H1 (cell line): ENCODE measurements at places on chromosomes 3 and 15.

DNA sequence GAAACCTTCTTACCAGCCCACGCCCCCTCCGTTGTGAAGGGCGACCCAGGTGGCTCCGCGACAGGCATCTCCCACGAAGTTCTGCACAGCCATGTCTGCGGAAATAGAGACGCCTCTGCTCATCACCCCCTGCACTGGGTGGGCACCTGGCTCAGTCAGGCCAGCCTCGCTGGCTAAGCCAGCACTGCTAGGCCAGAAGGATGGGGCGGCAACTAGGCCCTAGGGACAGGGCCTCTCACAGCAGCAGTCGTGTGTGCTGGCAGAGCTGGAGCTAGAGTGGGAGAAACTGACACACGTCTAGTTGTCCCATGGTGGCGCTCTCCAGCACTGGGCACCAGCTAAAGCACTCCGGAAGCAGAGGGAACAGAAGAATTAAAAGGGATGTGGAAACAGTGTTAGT lies 12.5 kb upstream of the ZXDC start:
- DNase-seq: no peak

DNA sequence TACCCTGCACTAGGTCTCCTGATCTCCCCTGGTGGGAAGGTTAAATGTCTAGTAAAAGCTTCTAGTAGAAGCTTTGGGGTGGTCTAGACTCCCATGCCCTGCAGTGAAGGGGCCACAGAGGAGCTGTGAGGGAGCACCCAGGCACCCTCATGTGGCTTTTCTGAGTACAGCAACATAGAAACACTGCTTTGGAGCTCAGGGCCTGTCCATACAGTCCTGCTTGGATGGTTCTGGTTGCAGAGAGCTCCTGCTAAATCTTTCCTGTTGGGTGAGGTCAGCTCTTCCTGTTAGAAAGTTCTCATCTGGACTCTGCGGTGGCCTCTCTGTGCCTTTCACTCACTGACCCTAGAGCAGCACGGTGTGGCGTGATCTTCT lies 47.8 kb downstream of the GPD1L start:
- DNase-seq: no peak

DNA sequence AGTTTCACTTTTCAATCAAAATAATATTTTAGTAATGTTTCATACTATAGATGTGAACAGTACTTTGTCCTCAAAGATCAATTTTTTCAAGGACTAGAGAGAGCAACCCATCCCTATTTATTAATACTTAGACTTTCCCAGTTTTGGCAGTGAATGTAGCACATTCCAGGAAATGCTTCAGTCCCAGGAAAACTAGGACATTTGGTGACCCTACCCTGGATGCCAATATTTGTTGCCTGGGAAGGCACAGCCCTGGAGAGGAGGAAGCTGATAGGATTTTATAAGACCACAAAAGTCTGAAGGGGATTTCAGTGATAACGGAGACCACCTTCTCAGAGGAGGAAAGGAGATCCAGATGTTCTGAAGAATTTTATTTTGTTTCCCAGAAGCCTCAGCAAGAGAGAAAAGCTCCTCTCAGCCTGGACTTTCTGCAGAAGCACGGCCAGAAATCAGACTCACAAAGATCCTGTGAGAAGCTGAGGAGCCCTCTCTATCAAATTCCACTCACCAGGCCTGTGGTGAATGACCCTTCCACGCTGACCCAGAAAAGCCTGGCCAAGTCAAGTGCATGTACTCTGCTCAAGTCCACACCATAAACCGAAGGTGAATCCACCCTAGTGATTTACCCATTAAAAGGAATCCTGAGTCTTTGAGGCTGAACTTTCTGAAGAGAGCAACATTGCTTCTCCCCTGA lies 87.7 kb upstream of the ABHD17C start:
- DNase-seq: peak; percentile 10

GRCh38 chr3:41137686-41138111 lies 61.6 kb upstream of the CTNNB1 start:
- no peak for DNase-seq

DNA sequence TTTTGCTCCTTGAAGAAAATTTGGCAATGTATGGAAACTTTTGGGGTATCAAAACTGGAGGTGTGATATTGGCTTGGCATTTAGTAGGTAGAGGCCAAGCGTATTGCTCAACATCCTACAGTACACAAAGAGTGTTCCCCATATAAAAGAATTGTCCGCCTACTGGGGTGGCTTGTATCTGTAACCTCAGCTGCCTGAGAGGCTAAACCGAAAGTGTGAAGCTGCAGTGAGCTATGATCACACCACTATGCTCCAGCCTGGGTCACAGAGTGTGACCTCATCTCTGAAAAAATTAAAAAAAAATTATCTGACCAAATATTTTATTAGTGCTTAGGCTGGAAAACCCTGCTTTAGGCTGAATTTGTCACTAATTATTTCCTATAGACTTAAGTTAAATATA lies 483.9 kb downstream of the PYDC2 start:
- no peak for DNase-seq

DNA sequence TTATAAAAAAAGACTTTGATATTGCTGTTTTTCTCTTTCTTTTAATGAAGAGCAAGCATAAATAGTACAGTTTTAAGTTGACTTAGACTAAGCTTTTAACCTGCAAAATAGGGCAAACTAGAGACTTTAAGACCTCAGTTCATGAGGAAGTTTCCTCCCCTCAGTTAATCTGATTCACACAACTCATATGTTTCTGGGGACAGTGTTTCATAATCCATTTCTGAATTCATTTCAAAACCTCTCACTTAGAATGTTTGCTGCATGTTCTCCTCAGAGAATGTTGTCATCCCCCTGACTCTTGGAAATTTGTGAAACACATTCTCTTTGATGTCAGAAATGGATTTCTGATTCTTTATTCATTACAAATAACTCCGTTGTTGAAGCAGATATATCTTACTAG lies 79.3 kb upstream of the SKOR1 start:
- DNase-seq: no peak

DNA sequence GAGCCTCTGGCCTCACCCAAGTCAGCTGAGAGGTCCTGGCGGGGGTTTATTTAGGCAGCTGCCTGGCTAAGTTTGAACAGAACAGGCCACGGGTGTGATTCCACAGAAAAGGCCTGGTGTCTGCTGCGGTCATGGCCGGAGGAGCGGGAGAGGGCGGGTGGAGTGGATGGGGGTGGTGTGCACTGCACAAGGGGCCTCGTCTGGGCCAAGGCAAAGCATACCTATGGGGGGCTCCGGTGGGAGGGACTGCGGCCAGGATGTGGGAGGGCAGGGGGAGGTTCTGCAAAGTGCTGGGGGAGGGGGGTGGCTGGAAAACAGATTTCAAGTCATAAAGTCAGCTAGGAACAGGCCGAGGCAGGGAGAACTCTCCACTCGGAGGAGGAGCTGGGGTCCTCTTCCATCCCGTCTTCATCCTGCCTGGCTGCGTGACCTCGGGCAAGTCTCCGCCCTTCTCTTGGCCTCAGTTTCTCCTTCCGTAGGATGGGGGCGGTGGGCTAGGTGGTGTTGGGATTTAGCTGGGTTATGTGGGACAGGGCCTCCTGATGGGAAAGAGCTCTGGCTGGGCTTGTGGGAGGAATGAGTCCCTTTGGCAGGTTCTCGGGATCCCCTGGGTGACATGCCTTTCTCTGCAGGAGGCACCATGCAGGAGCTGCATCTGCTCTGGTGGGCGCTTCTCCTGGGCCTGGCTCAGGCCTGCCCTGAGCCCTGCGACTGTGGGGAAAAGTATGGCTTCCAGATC lies 878 bp downstream of the ISLR start:
- no peak for DNase-seq

GRCh38 chr3:5264093-5264600 lies 76.6 kb downstream of the EDEM1 start:
- DNase-seq: no peak

DNA sequence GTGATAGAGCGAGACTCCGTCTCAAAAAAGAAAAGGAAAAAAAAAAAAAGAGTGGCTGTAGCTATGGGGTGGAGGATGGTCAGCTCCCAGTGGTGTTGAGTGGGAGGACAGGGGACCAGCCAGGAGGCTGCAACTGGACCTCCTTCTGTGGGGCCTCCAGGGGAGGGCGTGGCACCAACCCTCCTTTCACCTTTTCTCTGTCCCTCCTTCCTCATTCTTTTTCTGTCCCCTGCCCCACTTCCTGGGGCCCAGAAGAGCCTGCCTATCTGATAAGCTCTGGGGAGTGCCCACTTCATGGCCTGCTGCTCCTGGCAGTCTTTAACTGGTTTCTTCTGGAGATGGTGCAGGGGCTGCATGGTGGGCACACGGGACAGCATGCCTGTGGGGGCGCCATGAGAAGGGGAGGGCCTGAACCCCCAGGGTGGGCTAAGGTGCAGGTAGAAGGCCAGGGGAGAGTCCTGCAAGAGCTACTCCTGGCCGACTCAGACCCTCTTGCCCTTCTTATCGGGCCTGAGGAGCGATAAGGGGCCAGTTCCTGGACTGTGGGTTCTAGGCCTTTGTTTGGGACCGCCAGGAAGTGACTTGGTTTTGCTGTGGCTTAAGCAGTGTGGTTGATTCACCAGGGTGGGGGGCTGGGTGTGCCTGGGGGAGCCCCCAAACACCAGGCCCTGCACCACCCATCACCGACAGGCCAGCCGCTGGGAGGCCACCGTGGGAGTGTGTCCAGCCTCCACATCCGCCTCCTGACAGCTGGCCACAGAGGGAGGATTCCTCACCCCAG lies 49.4 kb upstream of the FLNB start:
- no peak for DNase-seq

DNA sequence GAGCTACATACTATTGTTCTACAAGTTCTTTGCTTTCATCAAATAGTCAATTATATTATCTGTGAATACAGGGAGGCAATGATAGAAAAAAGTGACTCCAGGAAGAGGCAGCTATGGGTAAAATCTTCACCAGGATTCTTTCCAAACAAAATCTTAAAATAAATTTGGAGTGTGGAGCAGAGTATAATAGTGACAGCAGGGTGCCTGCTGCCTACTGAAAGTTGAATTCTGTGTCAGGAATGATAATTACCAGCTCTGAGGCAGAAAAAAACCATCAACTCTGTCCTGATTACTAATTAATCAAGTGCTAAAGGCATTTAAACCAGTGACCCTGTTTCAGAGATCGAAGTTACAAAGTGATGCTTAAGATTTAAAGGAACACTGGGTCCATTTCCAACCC lies 148.0 kb downstream of the DIPK2A start:
- no peak for DNase-seq

DNA sequence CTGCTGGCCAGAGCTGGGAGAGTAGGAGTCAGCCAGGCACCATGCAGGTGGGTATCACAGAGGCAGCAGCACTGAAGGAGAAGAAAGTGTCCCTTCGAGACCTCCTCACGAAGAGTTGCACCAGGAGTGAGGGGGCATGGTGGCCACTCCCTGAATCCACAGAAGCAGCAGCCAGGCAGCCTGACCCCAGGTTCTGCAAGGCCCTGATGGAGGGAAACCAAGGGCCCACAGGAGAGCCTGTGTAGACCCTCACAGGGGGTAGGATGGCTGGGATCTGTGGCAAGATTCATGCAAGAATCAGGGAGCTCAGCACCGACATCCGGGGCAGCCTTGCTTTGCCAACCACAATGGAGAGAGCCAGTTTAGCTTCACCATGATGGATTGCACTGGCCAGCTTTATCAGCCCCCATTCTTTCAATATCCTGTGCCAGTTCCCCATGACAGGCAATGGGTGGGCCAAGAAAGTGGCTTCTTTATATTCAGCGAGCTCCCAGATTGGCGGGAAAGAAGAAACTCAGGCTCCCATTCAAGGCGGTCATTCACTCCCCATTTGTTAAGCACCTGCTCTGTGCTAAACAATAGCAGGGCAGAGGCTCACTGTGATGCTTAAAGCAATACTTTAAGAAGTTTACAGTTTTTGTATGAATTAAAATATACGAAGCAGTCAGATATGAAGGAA lies 33.5 kb upstream of the TBC1D21 start:
- no peak for DNase-seq

DNA sequence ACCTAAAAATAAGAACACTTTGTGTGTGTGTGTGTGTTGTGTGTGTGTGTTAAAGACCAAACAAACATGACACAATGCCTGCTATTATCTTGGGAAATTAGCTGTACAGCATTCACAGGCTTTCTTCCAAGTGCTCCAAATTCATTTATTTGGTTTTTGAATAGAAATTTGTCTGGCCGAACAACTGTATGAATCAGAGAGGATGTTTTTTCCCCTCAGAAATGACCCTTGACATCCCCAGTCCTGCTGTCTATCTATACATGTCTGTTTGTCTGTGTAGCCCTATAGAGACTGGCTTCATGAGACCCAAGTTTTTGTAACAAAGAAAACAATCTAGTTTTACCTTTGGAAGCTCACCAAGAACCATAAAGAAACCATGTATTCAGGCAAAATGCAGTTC lies 549.8 kb downstream of the NSUN3 start:
- DNase-seq: no peak

DNA sequence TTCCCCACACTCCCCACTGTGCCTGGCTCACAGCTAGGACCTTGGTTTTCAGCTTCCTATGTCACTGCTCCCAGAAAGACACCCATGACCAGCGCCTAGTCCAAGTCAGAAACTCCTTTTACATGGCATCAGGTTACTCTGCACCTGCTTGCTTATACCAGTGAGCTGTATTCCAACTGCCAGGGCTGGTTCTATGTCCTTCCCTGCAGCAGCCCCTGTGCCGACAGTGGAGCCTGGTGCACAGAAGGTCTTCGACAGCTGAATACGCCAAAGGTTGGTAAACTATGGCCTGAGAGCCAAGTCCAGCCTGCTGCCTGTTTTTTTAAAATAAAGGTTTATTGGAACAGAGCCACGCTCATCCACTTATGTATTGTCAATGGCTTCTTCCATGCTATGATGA lies 102.5 kb downstream of the IQSEC1 start:
- no peak for DNase-seq

GRCh38 chr3:143222505-143222904 lies 102.9 kb downstream of the CHST2 start:
- no peak for DNase-seq

DNA sequence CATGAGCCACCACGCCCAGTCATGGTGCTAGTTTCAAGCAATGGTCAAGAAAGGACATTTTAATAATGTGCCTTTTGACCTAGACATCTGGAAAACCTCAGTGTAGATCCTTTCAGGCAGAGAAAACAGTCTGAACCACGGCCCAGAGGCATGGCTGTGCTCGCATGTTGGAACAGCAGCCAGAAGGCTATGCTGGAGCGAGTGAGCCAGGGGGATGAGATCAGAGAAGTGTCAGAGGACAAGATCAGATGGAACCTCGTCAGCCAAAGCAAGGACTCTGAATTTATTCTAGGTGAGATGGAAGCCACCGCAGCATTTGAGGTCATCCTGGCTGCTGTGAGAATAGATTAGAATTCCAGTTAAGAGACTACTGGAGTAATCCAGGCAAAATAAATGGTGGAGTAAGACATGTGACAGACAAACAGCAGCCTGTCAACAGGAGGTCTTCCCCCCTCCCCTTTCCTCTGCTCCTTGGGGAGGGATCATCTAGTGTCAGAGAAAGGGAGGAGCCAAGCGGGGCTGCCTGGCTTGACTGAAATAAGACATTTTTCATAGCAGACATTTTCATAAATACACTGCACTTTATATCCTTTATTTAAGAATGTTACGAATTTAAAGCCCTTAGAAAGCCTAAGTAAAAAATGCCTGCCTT lies 40.4 kb upstream of the ACKR4 start:
- no peak for DNase-seq

- no peak for DNase-seq
Observed at GRCh38 chr3:15450438-15451215, 23.2 kb downstream of the EAF1 start.
